ENCODE measurements at places on chromosomes 1 and 21.

- DNase-seq: peak; percentile 97
These were observed 12.0 kb downstream of the SYT11 start for GRCh38 chr1:155871390-155871789.

DNA sequence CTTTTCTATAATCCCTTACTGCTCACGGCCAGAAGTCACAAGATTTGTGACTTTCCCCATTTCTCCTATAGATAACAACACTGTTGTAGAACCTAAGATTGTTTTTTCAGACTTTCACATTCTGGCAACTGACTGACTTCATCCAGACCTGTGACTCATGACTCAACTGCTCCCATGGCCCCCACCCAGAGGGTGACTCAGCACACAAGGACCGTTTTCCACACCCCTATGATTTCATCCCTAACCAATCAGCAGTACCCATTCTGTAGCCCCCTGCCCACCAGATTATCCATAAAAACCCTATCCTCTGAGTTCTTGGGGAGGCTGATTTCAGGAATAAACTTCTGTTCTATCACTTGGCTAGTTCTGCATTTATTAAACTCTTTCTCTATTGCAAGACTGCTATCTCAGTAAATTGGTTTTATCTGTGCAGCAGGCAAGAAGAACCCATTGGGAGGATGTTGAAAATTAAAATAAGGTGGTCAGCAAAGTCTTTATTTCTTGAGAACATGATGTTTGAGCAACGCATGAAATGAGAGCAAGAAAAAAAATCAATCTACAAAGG is 79.7 kb downstream of the NGF start:
- no peak for DNase-seq

- DNase-seq: no peak
These were observed 1165.1 kb upstream of the NCAM2 start for GRCh38 chr21:19833082-19833481.

GRCh38 chr1:209871006-209871405 is 43.2 kb downstream of the UTP25 start:
- DNase-seq: no peak

DNA sequence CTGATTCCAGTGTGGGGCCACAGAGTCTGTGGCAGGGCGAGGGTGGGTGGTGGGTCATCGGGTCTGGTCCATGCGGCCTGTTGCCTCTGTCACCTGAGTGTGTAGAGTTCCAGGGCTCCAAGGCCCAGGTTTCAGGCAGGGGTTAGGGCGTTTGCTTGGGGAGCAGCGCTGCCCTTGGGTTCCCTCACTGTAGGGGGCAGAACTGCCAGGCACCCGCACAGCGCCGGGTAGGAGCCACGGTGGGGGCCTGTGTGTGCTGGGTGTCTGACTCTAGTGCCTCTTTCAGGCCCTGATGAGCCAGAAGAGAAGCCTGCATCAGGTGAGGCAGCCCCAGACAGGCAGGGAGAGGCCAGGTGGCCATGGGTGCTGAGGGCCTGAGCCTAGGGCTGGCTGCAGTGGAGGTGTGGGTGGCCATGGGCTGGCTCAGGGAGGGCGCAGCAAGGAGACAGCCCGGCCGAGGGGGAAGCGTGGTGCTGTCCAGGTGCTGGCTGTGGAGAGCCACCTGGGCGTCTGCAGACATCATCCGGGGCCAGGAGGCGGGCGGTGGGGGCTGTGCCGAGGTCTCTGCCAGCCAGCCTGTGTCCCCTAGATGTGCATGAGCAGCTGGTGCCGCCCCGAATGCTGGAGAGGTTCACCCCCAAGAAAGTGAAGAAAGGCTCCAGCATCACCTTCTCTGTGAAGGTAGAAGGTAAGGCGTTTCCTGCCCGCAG is 72.3 kb downstream of the TRIM11 start:
- no peak for DNase-seq

GRCh38 chr1:224852901-224853568 is 76.4 kb upstream of the DNAH14 start:
- peak; percentile 50 for DNase-seq

- peak; percentile 4 for DNase-seq
These were observed 284.0 kb downstream of the RPS6KC1 start for GRCh38 chr1:213335084-213335483.

DNA sequence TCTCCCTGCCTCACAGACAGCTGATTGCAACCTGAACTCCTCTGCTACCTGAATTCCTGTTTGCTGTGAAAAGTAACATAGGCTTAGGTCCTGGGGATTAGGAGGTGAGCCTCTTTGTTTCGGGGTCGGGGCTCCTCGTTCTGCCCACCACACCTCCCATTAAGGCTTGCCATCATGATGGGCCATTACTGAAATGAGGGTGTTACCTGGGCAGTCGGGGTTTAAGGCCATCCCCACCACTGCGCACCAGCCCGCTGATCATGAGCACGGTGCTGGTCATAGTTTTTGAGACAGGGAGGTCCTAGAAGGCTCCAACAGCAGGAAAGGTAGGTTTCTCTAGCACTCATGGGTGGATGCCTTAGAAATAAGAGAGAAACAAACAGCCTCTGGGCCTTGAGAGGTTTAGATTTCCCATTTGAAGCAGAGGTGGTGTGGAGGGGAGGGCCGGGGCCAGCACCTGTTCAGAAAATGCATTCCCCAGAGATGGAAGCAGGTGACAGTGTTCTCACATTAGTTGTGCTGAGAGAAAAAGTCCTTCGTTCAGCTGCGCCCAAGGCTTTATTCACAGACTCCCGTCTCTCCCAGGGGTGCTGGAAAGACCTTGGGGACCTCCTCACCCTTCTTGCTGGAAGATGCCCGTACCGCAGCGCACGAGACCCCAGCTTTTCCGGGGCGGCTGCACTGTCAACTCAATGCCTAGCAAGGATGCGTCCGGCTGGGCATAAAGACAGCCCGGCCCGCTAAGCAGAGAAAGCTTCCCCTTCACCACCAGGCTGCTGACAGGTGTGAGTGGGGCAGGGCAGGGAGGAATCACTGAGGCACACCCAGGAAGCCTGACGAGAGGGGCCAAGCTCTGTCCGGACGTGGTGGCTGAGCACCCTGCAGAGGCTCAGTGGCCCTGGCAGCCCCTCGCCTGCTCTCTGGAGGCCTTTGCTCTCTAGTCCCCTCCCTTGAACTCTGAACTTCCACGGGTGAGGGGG is 125.5 kb downstream of the PGBD5 start:
- peak; percentile 61 for DNase-seq

- DNase-seq: no peak
These were observed 1123.7 kb downstream of the PLA2G4A start for GRCh38 chr1:187952446-187952845.

GRCh38 chr1:164689672-164690511 is 130.9 kb downstream of the PBX1 start:
- DNase-seq: no peak

DNA sequence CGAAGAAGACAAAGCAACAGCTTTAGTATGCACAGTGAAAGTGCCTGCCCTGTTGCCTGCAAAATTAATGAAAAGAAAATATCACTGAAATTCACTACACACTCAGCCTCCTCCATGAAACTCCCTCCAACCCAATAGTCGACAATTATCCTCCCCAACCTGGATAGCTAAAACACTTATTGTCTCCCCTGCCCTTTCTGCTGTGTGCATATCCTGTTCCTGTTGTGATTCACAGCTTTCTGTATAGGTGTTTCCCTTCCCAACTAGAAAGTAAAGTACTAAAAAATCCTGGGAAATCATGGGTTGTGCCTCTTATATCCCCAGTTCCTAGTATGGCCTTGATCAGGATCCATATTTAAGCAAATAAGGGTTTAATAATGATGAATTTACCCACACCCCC is 412.1 kb downstream of the LTN1 start:
- DNase-seq: no peak

DNA sequence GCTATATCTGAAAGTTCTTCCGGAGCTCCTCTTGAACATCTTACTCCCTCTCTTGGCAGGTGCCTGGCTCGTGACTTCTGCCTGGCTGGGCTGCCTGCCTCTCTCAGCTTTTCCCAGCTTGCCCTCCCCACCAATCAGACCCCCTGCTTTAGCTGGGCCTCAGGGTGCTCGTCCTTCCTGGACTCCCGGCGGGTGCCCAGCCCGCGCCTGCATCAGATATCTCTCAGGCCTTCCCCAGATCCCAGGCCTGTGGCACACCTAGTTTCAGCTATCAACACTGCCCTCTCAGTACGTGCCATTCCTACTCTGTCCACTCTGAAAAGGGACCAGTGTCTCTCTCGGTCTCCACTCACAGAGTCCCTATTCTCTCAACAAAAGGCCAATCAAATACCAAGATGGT is 96.5 kb upstream of the CLDN14 start:
- DNase-seq: no peak

DNA sequence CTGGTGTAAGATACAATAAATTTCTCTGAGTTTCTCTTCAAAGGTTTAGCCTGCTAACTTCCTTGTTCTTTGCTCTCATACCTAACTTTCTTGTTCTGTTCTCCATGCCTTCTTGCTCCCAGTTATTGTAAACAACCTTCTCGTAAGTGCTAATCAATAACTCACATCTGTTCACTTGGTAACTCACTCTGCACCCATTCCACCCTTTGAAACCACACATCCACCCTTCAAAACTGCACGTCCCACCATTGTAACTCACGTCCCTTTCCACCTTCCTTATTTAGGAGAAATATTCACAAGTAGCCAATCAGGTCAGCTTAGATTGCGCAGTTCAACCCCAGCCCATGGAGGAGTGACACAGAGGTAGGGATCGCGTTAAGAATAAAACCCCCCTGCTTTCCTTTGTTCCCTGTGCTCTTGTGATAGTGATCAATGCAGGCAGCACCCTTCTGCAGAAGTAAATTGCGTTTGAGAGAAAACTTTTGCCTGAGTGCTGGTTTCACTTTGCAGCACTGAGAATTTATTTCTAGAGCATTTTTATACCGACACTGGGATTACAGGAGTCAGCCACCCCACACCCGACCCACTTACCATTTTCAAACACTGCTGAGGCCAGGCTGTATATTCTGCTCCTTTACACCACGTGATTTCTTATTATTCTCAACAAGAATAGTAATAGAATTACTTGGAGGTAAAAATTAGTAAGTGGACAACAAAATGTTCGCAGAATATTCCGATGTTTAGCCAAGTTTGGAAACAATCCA is 789.2 kb upstream of the RGS18 start:
- DNase-seq: no peak

GRCh38 chr1:13642306-13643004 is 57.5 kb upstream of the PRDM2 start:
- no peak for DNase-seq

- DNase-seq: no peak
These were observed 349.4 kb upstream of the RUNX1 start for GRCh38 chr21:35398346-35398982.

DNA sequence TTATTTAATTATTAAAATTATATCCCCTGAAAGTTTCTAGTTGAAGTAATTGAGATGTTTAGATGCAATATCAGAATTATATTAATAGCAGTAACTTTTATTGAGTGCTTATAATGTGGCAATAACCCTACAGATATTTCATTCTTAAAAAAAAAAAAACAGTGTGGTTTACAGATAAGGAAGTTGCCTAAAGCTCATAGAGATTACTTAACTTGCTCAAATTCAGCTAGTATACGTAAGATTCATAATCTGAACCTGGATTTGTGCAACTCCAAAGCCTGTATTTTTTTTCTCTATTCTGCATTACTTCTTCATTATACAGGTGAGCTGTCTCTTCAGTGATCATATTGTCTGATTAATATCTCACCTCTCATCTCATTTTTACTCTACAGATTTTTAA is 156.0 kb upstream of the PTBP2 start:
- no peak for DNase-seq

DNA sequence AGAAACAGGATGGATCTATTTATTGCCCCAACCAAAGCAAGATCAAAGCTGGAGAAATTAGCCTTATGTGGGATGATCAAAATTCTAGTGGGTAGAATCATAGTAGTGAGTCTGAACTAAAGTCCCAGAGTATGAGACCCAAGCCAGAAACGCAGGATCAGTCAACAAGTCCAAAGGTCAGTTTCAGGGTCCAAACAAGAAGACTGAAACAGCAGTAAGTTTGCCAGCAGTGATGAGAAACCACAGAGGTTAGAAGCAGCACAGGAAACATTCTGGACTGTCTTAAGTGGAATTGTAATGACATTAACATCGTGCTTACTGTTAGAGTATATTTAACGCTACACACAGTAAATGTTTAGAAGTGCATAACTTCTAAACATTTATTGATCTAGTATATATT is 251.0 kb downstream of the LRRIQ3 start:
- DNase-seq: no peak

- DNase-seq: no peak
These were observed 18.6 kb downstream of the TAL1 start for GRCh38 chr1:47213230-47213963.

DNA sequence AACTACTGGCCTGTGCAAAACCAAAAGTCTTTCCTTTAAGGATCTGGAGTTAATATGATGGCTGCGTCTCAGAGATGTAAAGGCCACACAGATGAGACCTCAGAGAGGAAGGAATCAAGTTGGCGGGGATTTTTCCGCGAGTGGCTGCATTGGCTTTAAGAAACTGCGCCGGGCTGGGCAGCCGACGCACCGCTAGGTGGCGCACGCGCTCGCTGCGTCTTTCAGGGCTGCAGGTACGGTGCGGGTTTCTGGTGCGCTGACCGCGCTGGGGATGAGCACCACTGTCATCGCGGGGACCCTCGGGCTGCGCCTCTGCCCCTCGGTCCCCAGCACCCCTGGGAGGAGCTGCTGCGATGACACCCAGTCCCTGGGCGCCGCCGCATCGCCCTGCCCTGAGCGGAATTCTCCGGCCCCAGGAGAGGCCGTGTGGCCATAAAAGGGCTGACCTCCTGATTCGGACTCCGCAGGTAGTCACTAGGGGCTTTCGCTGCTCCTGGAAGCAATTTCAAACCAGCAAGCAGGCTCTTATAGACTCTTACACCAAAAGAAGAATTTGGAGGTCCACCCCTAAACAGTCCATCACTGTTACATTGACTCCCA is 241.0 kb downstream of the KCNJ6 start:
- DNase-seq: peak; percentile 55

- no peak for DNase-seq
These were observed 262.8 kb downstream of the TPR start for GRCh38 chr1:186112280-186112679.

DNA sequence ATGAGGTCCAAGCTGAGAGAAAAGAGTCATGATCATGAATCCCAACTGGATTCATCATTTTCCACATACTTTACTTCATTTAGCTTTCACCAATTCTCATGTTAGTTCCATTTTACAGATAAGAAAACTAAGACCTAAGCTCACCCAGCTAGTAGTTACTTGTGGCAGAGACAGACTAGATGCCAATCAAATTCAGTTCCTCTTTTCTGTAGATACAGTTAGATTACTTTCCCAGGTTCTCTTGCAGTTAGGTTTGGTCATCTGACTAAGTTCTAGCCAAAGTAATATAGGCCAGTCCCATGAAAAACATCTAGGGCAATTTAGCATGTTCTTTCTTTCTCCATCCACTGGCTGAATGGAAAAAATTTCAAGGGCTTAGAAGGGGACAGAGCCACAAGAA is 8.9 kb upstream of the KCND3 start:
- no peak for DNase-seq

DNA sequence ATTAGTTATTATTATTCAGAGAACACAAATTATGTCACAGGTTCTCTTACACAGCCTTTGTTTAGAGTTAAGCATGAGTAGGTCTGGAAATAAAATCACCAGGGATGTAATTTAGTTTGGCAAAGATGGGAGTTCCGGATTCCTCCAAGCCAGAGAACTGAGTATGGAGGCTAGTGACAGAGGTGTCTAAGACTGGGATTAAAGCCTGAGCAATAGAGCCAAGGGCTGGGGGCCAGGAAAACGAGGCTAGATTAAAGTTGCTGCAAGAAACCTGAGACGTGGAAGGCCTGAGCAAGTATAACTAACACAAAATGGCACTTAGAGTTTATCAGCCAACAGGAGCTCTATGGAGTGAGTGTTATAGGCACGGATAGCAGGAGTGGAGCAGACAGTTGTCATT is 381.6 kb downstream of the SRGAP2C start:
- no peak for DNase-seq

- no peak for DNase-seq
These were observed 153.4 kb downstream of the DHRS3 start for GRCh38 chr1:12464598-12465056.

Data from NCI-H345 (cell line).